ENCODE measurements at places on chromosomes 5 and 9. TPM values are rescaled to one million over a fixed set of nuclear protein-coding genes. Genes with fewer than 3 reads are reported as not detected.
A peak's percentile ranks its signal among the peaks of the same experiment; 100 is the strongest.

DNA sequence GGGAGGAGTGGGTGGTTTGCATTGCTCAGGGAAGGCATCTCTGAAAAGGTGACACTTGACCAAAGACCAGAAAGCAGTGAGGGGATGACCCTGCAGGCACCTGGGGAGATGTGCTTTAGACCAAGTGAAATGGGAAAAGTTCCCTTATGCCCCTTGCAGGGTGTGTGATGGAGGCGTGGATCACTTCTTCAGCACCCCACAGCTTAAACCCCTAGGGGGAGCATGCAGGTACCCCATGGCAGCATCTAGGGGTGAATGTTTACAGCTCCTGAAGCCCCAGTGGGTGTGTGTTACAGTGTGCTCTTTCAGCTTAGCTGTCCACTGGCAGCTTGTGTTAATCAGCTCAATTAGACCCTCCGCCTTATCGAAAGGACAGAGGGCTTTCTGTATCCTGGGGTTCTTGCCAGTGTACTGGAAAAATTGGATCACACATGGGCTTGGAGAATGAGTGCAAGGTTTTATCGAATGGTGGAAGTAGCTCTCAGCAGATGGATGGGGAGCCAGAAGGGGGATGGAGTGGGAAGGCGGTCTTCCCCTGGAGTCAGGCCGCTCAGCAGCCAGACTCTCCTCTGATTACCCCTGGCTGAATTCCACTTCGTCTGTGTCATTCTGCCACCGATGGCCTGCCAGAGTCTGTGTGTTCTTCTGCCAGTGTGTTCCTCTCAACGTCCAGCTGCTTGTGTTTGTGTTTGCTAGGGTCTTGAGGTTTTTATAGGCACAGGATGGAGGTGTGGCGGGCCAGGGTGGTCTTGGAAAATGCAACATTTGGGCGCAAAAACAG lies 6.3 kb downstream of the BHMT2 start:
- DNase-seq = no peak

GRCh38 chr9:94888775-94889174 lies 162.3 kb downstream of the AOPEP start:
- DNase-seq = no peak

The SLC4A9 gene
- not detected for total RNA-seq

DNA sequence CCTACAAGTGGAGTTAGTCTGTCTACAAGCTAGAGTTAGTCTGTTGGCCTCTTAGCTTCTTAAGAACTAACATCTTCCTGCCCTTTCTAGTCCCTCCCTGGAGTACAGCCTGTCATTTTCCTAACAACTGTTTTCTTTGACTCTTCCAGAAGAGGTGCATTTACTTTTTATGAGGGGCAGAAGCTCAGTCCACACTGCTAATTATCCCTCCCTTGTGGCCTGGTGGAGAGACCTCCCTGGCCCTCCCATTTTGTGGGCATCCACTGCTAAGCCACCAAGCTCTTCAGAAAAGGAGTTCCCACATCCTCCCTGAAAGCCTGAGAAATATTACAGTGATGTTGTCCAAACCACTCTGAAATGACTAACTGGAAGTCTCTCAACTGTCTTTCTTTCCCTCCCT lies 8.0 kb downstream of the MAP1B start:
- DNase-seq = no peak

DNA sequence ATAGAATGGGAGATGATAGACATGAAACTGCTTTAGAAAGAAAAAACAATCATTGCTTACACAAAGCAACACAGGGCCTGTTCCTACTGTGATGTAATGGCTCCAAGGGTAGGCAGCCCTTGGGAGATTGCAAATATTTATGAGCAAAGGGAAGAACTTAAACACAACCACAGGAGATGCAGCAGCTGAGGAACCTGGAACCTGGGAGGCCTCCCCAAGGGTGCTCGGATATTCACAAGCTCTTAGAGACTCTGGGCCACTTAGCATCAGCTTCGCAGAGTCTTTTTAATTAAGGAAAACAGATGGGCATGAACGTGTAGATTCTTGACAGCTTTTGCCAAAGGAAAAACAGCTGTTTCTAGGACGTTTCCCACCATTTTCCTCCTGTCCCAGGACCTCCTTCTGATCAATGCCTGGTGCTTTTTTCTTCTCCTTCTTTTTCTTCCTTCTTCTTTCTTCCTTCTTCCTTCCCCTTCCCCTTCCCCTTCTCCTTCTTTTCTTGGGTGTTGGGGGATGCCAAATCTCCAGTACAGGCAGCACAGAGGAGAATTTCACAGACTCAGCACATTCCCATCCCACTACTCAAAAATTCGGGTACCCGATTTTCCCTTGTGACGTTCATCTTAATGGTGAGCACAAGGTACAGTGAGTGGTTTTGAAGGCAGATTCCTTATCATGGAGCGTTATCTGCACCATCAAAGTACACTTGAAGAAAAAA lies 28.1 kb upstream of the TCF7 start:
- DNase-seq = no peak

- no peak for DNase-seq
Observed at GRCh38 chr9:131276094-131276888, at the start of gene FAM78A. FAM78A (minus strand) TSS chr9:131276510; CDS start chr9:131276179, 331 bp downstream.

GRCh38 chr9:95206143-95206542 lies 111.4 kb downstream of the FANCC start:
- DNase-seq = peak; percentile 72

DNA sequence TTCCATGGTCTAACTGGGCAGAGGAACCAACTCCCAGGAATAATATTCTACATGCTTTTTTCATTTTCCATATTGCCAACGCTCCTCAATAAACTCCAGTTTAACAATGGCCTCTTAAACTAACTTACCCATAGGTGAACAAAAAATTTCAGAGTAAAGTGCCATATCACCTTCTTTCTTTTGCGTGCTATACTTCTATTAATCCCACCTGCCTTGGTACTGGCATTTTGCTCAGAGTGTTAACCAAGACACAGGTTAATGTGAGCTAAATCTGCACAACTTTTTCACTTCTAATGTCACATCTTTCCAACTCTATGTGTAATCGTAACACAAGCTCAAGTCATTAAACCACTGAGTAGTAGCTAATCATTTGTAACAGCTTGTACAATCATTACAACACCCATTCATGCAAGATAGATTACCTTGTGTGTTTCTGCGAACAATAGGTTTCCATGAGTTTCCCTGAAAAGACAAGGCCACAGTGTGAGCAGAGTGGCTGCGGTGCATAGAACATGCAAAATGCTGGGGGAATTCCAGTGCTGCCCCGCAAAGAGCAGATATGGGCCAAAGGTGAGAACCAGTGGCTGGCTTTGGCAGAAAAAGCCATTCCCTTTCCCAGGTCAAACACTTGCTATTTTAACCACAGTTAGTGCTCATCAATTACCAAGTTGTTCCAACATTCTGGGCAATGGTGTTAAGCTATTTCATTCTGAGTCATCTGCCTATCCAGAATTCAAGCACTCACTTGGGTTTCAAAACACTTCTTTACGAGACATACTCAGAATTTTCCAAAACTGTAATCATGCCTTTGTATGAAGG lies 42.8 kb downstream of the TIMD4 start:
- DNase-seq = no peak

DNA sequence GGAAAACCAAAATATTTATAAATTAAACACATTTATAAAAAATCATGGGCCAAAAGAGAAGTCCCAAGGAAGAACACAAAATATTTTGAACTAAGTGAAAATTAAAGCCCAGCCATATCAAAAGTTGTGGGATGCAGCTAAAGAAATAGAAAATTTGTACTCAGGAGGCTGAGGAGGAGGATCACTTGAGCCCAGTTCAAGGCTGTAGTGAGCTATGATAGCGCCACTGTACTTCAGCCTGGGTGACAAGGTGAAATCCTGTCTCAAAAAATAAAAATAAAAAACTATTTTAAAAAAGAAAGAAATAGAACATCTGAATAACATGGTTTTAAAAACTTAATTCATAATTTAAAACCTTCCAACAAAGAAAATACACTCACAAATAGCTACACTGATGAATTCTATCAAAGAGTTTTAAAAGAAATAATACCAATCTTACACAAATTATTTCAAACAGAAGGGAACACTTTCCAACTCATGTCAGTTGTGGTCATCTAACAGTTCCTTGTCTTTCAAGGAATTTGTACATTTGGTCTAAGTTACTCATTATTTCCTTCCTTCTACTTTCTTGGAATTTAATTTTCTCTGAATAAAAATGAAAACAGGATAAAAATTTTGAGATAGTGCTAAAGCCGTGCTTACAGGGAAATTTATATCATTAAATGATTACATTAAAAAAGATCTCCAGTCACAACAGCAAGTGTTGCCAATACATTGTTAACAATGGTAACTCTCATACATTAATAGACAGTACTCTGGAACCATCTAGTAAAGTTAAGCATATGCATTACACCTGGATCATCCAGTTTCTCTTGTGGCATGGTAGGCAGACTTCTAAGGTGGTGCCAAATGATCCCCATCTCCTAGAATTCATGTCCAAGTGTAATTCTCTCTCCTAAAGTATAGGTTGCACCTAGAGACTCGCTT lies 17.8 kb downstream of the PTBP3 start:
- no peak for DNase-seq
